ENCODE measurements at places on chromosomes 5 and 9.

GRCh38 chr5:122463221-122463620 is 151.2 kb downstream of the SNCAIP start:
- DNase-seq = no peak

DNA sequence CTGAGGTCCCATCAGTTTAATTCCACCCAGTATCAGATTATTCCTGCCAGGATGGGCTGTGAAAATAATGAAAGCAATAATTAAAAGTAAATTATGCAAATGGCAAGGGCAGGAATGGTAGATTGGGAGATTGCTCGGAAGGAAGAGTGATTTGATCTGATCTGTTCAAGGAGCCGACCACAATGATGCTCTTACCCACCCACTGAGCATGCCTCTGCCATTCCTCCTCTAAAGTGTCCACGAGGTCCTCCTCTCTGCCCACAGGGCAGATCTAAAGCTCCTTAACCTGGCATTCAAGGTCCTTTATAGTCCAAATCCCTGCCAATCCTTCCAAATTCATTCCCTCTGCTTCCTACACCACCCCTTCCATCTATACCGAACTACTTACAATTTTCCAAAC is 147.8 kb downstream of the TTLL11 start:
- DNase-seq = no peak

GRCh38 chr5:127942246-127943060 is 141.1 kb upstream of the SLC12A2 start:
- DNase-seq = no peak

DNA sequence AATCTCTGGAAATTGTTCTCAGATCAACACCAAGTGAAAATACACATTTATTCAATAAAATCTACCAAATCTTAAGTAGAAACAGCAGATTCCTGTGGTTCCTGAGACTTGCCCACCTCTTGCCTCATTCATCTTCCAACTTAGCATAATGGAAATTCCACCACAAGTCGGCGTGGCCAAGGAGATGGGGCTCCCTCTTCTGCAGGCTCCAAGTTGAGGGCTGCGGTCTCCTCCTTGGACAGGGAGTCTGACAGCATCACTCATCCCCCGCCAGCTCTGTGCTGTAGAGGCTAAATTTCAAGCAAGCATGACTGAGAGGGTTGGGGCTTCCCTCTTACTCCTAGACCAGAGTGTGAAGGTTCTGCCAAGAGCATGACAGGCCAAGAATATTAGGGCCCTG is 273.7 kb downstream of the DIRAS2 start:
- DNase-seq = no peak

GRCh38 chr5:173434270-173434669 is 106.1 kb upstream of the STC2 start:
- DNase-seq = no peak

- DNase-seq = no peak
Observed at GRCh38 chr5:147892696-147893296, 13.5 kb downstream of the C5orf46 start.

DNA sequence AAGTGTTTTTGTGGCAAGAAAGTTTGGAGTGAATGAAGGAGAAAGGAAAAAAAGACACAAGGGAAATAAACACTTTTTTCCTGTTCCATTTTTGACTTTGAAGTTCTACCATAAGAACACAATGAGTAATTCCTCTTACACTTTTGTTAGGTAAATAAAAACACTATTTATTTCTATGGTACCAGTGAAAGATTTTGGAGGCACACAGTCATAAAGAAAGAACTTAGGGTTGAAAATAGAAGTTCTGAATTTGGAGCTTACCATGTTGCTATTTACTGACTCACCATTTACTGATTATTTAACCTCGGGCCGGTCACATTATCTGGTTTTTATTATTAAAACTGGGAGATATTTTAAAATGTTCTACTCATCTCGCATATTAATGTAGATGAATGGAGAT is 367.8 kb downstream of the TLE1 start:
- no peak for DNase-seq

DNA sequence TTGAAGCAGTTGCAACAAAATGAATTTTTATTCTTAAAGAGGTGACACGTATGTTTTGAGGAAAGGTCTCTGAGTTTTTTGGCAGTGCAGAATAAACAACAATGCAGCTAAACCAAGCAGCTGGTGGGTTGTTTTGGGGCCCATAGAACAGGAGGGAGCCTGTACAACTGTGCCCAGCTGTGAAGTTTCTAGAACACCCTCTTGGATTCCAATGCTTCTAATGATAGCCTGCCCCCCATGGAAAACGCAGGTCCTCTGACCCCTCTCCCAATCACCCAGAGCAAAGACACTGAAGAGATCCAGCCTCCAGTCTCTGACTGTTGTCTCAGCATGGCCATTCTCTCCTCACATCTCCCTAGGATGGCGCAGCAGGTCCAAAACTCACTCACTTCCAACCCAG is 150.9 kb downstream of the MARCHF11 start:
- no peak for DNase-seq

DNA sequence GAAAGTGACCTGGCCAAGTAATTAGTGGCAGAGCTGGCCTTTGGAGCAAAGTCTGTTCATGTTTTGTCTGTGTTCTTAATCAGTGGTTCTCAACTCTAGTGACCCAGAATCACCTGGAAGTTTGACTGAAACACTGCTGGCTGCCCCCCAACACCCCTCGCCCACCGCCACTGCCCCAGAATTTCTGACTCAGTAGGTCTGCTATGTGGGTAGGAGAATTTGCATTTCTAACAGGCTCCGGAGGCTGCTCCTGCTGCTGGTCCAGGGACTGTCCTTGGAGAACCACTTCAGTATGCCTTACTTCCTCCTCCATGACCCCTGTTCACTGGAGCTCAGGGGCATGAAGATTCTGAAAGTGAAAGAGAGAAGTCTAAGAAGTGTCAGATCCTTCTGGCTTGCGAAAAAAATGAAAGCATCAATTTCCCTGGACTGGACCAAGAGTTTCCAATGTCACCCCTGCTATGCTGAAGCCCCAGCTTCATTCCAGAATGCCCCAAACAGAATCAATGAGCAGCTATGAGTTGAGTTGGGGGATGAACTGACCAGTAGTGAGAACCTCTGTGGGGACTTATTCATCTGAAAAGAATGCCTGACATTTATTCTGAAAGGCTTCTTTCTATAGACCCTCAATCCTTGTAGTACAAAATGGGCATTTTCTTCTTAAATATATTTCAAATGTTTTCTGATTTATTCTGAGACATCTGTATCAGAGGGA is 20.8 kb upstream of the COL15A1 start:
- DNase-seq = no peak

- DNase-seq = no peak
Observed at GRCh38 chr9:133188006-133188842, 20.8 kb downstream of the OBP2B start.

- DNase-seq = no peak
Observed at GRCh38 chr5:58048954-58049353, 410.9 kb downstream of the PLK2 start.

DNA sequence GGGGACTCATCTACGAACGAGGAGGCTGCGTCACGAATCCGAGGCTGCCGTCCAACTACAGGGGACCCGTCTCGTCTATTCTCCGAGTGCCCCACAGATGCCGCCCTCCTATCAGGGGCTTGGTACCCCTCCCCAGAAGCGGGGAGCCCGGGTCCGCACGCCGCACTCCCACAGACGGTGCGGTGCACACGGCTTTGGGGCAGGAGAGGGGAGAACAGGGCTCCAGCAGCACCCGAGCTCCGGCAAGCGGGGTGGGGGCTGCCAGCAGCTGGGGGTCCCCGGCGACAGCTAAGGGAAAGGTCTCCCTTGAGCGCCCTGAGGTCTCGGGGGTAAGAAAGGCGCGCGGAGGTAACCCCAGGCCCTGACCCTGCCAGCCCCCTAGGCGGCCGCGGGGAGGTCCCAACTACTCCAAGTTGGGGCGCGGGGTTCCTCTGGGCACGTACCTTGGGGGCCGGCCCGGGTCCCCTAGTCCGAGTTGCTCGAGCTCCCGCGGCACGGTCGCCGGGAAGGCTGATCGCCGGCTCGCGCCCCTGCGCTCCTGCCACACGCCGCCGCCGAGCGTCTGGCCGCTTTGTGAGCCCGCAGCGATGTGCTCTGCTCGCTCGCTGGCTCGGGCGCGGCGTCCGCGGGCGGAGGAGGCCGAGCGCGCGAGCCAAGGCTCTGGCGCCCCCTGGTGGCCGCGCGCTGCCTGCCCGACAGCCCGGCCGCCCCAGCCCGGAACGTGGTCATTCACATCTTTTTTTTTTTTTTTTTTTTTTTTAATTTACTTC is at the start of gene SPOCK1:
Gene SPOCK1 (minus strand): TSS at position 591 of the 770 bp plus-strand sequence.
- DNase-seq = peak; percentile 26

DNA sequence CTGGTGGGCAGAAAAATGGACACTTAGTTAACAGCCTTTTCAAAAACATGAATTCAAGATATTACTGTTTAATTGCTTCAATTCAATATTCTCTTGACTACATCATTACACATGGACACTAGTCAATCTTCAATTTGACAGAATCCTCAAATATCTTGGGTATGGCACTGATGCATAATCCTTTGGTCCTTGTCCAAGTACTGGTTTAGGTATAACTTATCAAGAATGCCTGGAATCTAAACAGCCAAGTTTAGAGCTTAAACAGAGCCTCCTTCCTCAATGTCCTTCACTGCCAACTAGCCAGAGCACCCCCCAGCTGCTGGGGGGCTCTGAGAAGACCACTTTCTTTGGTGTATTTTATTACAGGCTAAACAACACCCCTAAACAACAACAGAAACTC is 61.6 kb upstream of the ERCC6L2 start:
- no peak for DNase-seq

DNA sequence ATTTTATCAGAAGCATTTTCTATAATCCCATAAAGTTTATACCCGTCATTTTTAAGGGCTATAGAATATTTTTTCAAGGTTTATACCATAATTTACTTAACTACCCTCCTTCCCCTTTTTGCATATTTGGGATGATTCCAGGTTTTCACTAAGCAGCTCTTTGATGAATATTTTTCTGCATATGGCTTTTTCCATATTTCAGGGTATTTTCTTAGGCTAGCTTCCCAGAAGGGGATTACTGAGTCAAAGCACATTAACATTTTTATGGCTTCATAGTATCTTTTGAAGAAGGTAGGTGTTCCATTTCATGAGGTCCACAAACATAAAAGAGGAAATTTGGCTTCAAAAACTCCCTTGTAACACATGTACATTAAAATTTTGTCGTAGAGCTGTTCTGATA is 14.6 kb upstream of the COL15A1 start:
- DNase-seq = no peak

- DNase-seq = no peak
Observed at GRCh38 chr9:4986296-4986695, 1.2 kb downstream of the JAK2 start.

GRCh38 chr5:3598207-3598606 is 2.6 kb downstream of the IRX1 start:
- DNase-seq = no peak

- no peak for DNase-seq
Observed at GRCh38 chr9:89525446-89526374, 27.8 kb upstream of the SEMA4D start.

DNA sequence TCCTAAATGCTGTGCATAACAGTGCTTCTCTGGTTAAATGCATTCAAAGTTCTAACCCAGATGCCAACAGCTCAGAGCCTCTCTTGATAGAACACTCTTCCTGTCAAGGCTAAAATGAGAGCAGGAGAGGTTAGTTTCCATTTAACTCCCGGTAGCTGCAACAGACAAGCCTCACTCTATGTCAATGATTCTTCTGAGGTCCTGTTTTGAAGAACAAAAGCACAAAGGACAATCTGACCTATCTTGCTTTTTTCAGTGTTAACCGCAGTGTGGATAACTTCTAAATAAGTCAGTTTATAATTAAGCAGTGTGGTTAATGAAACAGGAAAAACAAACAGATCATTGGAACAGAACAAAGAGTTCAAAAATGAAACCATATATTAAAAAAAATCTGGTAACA is 80.7 kb downstream of the ANKRD55 start:
- no peak for DNase-seq

DNA sequence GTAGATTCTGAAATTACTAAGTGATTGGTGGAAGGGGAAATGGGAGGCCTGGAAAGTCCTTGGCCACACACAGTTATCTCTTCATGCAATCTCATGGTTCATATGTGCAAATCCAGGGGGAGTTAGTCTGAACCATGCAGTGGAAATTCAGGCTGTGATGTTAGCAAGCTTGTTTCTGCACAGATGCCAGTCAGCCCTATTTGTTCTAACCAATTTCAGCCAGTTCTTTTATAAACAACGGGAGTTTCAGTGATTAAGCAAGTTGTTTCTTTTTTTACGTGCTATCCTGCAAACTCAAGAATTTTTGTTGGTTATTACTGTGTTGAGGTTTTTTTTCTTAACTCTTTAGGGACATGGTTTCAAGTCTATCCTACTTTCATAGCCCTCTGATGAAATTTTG is 298.0 kb downstream of the FER start:
- DNase-seq = no peak

GRCh38 chr9:105114964-105115728 is 129.3 kb upstream of the SLC44A1 start:
- no peak for DNase-seq

- DNase-seq = peak; percentile 8
Observed at GRCh38 chr5:58933891-58934628, 351.2 kb downstream of the RAB3C start.

DNA sequence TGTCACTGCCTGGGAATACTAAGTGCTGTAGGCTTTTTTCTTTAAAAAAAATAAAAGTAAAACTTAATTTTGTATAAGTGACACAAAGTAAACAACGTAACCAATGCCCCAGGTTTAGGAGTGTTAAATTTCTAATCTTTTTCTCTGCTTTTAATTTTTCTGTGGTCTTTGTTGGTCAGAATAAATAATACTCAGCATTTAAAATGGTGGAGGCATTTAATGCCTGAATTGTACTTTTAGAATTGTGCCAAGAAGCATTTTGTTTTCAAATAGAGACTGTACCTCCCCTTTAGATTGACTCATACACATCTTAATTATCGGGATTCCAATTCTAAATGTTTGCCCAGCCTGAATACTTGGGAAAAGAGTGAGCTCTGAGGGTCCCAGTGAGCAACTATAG is 1.6 kb downstream of the DMXL1 start:
- no peak for DNase-seq

- no peak for DNase-seq
Observed at GRCh38 chr9:136564379-136564988, 18.6 kb upstream of the NOTCH1 start.

- DNase-seq = no peak
Observed at GRCh38 chr5:120655828-120656435, 191.8 kb downstream of the PRR16 start.

DNA sequence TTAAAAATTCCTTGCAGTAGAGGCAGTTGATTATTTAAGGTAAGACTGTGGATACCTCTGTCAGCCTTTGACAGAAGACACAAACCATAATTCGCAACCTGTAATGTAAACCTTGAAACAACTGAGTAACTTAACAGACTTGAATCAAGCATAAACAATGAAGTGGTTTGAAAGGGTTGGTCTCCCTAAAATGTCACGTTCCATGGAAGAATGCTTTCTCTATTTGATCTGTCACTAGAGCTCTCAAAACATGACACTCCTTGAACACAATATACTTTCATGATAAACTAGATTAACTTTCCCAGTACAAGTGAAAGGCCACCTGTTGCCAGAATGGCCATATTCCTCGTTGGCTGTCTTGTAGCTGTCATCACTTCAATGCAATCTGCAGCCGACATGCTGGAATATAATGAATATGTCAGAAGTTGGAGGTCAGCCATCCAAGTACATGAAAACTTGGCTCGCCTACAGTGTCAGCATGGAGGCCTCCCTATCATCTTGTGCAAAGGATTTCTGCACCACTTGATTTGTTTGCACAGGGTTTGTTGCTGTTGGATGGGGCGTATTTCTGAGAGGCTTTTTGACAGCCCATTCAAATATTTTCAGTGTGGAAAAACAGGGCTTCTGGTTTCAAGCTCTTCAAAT is 228.0 kb downstream of the TLE4 start:
- no peak for DNase-seq

- DNase-seq = no peak
Observed at GRCh38 chr9:109483744-109484429, 14.2 kb downstream of the PTPN3 start.

All from T-helper 9 cell (primary cell).